Activated CD4-positive, alpha-beta T cell treated with anti-CD3 and anti-CD28 coated beads, Interleukin-2, amount 50 U/mL, for 16 hours (primary cell): ENCODE measurements at places on chromosomes 7 and 10.

DNA sequence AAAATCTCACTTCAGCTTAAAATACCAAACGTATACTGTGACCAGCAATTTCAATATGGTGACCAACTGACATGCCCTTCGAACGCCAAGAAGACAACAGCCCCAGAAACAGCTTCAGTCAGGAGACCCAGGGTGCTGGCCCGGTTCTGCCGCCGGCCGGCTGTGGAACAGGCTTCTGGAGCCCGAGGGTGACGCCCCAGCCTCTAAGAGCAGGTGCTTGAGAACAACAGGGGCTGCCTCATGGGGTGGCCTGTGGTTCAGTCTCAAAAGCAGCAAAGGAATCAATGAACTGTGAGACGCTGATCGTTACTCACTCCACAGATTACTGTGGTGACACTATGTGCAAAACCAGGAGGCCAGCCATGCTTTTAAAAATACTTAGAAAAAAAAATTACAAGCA is 17.3 kb downstream of the GPER1 start:
- no peak for DNase-seq

DNA sequence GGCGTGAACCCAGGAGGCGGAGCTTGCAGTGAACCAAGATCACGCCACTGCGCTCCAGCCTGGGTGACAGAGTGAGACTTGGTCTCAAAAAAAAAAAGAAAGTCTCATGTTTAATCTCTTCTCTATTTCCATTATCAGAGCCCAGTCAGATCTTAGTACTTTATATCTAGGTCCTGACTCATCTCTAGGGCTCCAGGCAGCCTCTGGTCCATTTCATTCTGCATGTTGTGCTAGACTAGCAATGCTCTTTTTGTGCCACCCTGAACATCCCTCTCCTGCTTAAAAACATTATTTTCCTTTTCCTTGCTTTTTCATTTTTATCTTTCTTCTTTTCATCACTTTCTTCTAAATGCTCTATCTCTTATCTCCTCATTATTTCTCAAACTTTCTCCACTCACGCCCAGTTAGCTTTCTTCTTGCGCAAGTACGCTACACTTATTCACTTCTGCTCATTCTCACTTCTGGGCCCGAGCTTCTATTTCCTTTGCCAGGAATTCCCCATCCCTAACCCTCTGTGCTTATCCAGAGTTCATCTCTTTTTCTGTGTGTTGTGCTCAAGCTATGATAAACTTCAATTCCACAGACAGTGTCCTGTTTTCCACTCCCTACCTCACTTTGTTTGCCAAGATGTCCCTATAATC is 63.9 kb downstream of the BTAF1 start:
- no peak for DNase-seq

DNA sequence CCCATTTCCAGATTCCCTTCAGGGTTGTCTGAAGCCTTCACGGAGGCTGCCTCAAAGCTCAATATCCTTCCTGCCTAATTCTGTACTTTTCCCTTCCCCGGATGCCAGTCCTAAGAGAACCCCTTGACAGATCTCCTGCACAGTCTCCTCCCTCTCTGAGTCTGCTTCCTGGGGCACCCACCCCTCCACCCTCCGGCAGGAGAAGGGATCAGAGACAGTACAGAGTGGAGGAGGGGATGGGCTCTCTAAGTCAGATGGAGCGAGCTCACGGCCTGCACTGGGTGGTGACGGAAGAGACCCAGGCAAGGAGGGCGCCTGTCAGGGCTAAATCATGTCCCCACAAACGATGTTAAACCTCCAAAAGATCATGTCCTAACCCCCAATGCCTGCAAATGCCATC is 48.0 kb upstream of the CARD11 start:
- no peak for DNase-seq

DNA sequence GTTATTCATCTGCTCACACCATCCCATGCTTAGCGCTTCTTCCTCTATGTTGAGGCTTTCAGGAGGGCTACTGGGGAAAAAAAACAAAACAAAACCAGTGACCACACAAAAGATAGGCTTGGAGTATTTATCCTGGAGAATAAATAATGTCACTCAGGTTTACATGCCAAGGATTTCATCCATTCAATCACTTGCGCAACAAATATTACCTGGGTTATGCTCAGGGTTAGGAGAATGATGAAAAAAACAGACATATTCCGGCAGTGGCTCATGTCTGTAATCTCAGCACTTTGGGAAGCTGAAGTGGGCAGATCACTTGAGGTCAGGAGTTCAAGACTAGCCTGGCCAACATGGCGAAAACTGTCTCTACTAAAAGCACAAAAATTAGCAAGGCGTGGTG is 3.3 kb upstream of the ELOVL3 start:
- no peak for DNase-seq

DNA sequence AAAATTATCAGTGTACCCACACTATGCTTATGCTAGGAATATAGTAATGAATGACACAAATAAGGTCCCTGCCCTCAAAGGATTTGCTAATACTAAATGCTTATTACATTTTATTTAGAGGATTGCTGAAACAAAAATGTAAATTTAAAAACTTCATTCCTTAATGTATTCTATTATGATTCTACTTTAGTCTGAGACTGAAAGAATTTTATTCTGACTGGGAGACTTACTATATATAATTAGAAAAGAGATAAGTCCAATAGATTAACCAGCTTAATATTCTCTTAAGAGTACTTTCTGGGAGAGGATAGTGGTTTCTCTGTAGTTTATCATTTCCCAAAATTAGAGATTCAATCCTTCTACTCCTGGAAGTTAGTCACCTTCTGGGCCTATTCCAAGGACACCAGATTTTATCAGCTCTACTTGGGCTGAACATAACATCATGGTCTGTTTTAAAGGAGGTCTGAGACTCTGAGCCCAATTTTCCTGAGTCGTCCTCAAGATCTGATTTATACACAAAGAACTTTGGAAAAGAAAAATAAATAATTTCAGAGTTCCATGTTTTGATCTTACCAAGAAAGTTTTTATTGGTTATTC is 41.1 kb downstream of the ASZ1 start:
- no peak for DNase-seq

- no peak for DNase-seq
Observed at GRCh38 chr10:132542086-132542775, 4.6 kb downstream of the INPP5A start.

DNA sequence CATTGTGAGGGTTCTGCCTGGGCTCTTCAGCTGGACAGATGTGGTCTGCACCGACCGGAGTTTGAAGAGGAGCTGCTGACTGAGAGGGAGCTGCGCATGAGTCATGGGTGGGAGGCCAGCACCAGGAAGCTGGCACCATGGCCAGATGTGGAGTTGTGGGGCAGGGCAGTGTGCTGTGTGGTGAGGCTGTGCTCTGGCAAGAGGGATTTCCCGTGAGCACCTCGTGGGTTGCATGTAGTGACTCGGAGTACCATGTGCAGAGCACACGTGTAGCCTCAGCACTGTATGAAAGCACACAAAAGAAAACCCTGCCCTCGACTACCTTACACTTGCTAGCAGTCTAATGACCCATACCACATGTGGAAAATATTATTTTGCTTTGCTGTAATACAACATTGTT is 103.4 kb downstream of the WNT2 start:
- DNase-seq, result no peak

- DNase-seq, result no peak
Observed at GRCh38 chr7:115533785-115534184, 496.8 kb downstream of the TFEC start.

GRCh38 chr10:95963202-95963990 is 55.6 kb downstream of the CC2D2B start:
- peak; percentile 26 for DNase-seq

- DNase-seq, result no peak
Observed at GRCh38 chr7:22302951-22303423, 54.0 kb downstream of the RAPGEF5 start.

DNA sequence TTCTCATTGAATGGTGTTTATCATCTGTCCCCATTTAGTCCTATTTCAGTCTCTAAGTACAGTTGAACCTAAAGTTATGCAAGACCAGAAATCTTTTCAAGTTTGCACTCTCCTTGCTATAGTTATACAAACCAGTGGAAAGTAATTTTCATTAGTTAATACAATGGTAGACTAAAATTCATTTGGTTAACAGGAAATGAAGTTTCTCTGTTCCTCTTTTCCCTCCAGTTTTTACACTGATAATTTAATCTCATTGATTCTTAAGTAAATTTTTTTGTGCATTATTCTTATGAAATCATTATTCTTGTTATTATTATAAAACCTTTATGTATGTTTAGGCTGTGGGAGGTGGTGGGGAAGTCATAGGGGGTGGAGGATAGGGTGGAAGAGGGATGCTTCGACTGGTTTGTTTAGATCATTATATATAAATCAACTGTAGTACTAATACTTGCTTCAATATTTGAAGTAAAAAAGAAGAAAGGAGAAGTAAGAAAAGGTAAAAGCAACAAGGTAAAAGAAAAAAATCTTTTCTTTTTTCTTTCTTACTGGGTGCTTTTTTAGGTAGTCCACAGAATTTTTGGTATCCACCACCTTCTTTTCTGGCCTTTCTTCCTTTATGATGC is 104.1 kb downstream of the GPR85 start:
- DNase-seq, result no peak

- DNase-seq, result no peak
Observed at GRCh38 chr10:124262234-124262865, 156.4 kb downstream of the OAT start.

- no peak for DNase-seq
Observed at GRCh38 chr10:126595160-126595559, 75.3 kb downstream of the C10orf90 start.

DNA sequence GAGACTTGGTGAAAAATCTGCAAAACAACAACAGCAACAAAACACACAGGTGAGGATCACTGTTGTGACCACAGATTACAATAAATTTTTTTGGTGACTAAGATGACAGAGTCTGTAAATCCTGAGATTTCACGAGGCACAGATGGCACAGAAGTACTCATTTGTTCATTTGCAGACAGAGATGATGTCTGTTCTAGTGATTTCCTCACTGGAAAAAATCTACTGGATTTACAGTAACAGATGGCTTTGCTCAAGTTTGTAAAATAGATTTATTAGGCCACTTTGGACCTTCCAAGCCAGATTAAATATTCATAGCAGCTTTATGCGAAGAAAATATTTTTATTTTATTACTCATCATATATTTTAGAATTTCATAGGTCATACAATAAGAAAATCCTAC is 113.5 kb upstream of the IL6 start:
- no peak for DNase-seq

GRCh38 chr10:130748409-130749057 is 563.0 kb downstream of the TCERG1L start:
- no peak for DNase-seq

DNA sequence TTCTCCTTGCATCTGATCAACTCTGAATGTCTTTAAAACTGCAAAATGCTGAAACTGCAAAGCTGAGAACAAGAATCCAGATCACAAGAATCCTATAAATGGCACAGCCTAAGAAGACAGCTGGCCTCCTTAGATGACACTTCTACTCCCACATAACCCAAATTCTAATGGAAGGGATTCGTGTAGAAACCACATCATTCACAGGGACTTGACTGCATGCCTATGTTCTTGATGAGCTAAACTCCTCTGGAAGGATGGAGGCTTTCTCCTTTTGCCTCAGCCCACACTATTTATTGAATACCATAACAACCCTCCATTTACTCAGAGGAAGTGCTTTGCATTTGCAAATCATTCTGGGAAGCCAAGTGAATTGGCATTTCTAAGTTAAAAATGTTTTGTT is 252.5 kb upstream of the VWC2 start:
- DNase-seq, result no peak

GRCh38 chr10:6706725-6707124 is 126.6 kb upstream of the PRKCQ start:
- no peak for DNase-seq

DNA sequence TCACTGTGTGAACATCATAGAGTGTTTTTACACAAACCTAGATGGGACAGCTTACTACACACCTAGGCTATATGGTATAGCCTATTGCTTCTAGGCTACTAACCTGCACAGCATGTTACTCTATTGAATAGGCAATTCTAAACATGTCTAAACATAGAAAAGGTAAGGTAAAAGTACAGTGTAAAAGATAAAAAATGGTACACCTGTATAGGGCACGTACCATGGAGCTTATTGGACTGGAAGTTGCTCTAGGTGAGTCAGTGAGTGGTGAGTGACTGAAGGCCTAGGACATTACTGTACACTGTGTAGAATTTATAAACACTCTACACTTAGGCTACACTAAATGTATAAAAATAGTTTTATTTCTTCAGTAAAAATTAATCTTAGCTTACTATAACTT is 182.0 kb upstream of the THSD7A start:
- DNase-seq, result no peak

DNA sequence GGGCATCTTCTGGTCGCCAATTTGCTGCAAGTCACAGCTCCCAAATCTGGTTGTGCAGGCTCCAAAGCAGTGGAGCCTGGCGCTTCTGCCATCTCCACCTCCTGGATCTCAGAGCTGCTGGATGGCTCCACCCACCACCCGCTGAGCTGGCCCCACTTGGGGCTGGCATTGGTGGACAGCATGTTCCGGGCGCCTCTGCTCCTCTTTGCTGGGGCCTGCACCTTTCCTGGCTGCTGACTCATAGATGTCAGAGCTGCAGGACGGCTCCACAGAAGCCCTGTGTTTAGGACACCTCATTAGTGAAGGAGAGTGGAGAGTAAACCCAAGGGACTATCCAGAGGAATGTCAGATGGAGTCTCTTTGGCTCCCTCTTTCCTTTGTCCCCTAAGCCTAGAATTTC is 27.4 kb downstream of the MAPK8 start:
- DNase-seq, result no peak

- DNase-seq, result no peak
Observed at GRCh38 chr10:121362026-121362425, 236.2 kb downstream of the FGFR2 start.

DNA sequence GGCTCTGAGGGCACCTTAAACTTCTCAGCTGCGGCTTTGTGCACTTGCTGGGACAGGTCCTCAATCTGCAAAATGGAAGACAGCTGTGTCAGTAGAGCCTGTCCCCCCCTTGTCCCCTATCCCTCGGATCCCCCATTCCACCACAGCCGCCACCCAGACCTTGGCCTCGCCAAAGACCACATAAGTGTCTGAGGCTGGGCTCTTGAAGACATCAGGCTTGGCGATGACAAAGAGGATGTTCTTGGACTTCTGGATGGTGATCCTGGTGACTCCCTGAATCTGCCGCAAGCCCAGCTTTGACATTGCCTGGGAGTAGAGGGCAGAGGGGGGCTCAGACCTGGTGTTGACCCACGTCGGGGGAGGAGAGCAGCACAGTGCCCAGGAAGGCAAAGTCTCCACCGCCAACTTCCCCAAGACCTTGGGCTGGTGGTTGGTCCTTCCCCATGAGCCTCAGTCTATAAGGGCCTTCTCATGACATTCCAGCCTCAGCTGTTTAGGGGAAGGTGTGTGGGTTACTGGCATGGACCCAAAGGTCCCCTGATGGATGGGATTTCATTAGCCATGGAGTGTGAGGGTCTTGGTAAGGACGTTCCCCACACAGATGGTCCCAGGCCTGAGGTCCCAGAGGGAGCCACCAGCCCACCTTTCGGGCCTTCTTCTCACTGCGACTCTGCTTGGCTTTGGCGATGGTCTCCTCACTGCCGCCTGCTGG is 7.7 kb downstream of the NACAD start:
- DNase-seq, result no peak

- DNase-seq, result peak; percentile 6
Observed at GRCh38 chr10:4512671-4513240, 313.3 kb upstream of the AKR1E2 start.
